ENCODE measurements at places on chromosomes 13 and 19. TPM values are rescaled to one million over a fixed set of nuclear protein-coding genes. Genes with fewer than 3 reads are reported as not detected.

DNA sequence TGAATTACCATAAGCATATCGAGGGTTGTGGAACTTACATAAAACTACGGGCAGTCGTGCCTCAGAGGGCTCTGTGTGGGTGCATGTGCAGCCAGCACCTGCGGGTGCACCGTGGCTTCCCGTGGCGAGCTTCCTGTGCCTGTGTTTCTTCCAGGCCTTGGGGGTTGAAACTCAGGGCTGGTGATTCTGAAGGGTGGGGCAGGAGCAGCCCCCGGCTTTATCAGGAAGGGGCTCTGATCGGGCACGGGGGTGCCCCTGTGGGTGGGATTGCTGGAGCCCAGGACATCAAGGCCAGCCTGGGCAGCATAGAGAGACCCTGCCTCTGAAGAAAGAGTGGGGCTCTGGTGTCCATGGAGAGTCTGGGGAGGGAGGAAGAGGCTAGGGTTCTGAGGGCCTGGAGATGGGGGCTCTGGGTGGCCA, 11.1 kb downstream of the ATP4B start:
- DNase-seq = no peak

- DNase-seq = no peak
These were observed 34.4 kb upstream of the ZNF562 start for GRCh38 chr19:9709305-9709704.

- no peak for DNase-seq
These were observed 38.3 kb downstream of the NDFIP2 start for GRCh38 chr13:79519255-79519654.

DNA sequence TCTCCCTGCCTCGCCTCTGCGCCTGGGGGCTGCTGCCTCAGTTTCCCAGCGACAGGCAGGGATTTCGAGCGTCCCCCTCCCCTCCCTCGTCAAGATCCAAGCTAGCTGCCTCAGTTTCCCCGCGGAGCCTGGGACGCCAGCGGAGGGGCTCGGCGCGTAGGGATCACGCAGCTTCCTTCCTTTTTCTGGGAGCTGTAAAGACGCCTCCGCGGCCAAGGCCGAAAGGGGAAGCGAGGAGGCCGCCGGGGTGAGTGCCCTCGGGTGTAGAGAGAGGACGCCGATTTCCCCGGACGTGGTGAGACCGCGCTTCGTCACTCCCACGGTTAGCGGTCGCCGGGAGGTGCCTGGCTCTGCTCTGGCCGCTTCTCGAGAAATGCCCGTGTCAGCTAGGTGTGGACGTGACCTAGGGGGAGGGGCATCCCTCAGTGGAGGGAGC, 722 bp upstream of the ICAM1 start:
- DNase-seq = peak; percentile 90

- no peak for DNase-seq
These were observed 14.9 kb upstream of the RNF113B start for GRCh38 chr13:98192008-98192407.

DNA sequence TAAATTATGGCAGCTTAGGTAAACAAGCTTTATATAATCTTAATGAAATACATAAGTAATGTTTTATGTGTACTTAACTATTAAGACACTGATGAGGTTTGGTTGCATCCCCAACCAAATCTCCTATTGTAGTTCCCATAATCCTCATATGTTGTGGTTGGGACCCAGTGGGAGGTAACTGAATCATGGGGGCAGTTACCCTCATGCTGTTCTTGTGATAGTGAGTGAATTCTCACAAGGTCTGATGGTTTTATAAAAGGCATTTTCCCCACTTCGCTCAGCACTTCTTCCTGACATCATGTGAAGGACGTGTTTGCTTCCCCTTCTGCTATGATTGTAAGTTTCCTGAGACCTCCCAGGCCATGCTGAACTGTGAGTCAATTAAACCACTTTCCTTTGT, 212.7 kb downstream of the DIAPH3 start:
- DNase-seq = no peak

- DNase-seq = no peak
These were observed 8.9 kb upstream of the ZNF560 start for GRCh38 chr19:9507285-9507684.

DNA sequence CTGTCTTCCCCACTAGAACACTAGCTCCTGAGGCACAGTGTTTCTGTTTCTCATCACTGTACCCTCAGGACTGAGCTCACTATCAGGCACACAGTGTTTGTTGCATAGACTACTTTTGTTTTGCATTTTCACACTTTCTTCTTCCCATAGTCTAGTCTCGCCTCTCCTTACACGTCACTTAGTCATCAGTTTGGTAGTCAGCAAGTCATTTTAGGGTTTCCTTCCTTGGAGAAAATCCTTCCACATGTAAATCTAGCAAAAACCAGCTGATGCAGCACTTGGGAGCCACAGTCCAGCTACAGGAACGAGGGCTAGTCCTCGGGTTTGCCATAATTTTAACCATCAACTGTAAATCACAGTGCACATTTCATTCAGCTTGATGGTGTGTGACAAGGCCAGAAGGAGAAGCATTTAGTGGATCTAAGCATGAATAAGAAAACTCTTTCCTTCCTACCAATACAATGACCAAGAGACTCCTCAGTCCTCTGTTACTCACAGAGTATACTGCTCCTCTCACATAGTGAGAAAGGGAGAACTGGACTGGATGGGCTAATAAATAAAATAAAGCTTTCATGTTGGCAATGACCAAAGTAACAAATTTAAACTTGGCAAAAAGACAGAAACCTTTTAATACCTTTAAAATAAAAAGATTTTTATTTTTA, 221.0 kb downstream of the KLF12 start:
- peak; percentile 43 for DNase-seq

GRCh38 chr19:41297628-41298347, 12.2 kb upstream of the CCDC97 start:
- DNase-seq = no peak

DNA sequence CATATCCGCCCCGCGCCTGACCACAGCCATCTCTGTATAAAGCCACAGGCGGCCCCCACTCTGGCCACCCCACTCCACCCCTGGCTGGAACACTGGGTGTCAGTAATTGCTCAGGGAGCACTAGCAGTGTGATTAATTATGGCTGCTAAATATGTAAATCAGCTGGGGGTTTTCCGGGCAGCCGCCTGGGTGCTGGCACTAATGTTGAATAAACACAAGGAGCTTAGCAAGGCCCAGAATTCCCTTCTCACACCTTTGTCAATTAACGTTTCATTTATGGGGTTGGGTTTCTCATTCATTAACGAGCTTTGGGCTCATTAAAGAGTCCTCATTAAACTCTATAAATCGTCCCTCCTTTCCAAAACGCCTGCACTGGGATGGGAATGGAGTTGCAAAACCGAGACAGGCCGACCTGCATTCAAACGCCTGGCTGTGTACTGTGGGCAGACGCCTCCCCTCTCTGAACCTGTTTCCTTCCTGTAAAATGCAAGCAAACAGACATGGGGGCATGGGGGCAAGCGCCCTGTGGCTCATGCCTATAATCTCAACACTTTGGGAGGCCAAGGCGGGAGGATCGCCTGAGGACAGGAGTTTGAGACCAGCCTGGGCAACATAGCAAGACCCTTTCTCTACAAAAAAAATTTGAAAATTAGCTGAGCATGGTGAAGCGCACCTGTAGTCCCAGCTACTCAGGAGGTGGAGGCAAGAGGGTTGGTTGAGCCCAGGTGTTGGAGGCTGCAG, 17.7 kb upstream of the OLFM2 start:
- no peak for DNase-seq

GRCh38 chr13:51959773-51960172, 51.5 kb downstream of the ATP7B start:
- DNase-seq = no peak

DNA sequence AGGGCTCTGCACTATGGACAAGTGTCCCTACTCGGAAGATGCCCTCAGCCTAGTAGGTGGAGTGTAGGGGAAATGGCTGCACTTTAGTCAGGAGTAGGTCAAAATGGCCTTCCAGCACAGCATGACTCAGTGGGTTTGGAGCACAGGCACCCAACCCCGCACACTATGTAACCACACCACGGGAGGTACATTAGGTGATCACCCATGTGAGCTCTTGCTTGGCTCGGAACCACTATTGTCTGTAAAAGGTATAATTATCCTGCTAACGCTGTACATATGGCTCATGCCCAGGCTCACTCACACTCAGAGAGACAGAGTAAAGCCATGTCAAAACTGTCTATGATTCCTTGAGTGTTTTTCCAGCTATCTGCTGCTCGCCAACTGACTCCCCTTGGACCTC, 156.9 kb upstream of the DACH1 start:
- no peak for DNase-seq

DNA sequence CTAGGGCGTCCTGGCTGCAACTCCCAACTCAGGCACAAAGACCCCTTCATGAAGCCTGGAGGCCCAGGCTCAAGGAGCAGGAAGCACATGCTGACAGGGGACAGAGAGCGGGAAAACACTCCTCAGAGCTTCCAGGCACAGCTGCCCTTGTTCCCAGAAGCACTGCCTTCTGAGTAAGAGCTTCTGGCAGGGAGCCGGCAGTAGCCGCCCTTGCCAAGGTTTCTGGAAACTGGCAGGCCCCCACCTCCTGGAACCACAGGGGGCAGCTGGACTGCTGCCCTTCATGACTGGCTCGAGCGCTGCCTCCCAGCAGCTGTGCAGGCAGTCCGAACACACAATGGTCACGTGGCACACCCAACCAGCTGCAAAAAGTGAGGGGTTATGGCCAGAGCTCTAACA, 33.6 kb upstream of the EPHX3 start:
- DNase-seq = peak; percentile 98

- no peak for DNase-seq
These were observed 10.9 kb downstream of the PRAM1 start for GRCh38 chr19:8491574-8491973.

DNA sequence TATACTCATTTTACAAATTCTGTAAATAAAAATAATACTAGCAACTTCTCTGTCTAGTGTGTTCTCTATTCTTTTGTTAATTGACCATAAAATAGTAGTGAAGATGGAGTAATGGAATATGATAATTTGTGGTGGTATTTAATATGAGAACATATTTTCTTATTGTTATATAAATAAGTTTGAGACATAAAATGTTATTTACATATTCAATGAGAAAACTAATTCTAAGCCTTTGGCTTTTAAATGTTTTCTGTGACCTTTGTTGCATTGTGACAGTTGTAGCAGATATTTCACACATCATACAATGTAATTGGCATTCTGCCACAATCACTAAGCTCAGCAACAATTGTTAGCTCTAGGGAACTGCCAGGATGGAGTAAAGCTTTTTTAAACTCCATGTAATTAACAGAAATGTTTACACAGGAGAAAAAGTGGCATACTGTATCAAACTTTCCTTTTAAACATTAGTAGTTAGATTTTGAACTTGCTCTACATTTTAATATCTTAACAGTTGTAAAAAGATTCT, 562.1 kb upstream of the PCDH9 start:
- no peak for DNase-seq

DNA sequence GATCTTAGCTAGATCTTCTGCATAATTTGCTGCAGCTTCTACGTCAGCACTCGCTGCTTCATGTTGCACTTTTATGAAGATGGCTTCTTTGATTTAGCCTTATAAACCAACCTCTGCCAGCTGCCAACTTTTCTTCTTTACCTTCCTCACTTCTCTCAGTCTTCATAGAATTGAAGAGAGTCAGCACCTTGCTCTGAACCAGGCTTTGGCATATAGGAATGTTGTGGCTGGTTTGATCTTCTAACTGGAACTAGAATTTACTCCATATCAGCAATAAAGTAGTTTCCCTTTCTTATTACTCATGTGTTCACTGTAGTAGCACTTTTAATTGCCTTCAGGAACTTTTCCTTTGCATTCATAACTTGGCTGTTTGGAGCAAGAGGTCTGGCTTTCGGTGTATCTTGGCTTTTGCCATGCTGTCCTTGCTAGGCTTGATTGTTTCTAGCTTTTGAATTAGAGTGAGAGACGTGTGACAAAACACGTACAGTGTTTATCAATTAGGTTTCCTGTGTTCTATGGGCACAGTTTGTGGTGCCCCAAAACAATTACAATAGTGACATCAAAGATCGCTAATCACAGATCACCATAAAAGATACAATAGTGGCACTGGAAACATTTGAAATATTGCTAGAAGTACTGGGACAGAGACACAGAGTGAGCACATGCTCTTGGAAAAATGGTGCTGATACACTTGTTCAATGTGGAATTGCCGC, 50.7 kb downstream of the NDFIP2 start:
- no peak for DNase-seq

GRCh38 chr19:15672580-15673175, at the start of gene CYP4F12:
TSS of gene CYP4F12 (plus strand) at chr19:15673087. CDS start at chr19:15673530, 443 bp downstream.
- peak; percentile 69 for DNase-seq

- no peak for DNase-seq
These were observed 4.8 kb downstream of the CIB3 start for GRCh38 chr19:16168465-16169081.

DNA sequence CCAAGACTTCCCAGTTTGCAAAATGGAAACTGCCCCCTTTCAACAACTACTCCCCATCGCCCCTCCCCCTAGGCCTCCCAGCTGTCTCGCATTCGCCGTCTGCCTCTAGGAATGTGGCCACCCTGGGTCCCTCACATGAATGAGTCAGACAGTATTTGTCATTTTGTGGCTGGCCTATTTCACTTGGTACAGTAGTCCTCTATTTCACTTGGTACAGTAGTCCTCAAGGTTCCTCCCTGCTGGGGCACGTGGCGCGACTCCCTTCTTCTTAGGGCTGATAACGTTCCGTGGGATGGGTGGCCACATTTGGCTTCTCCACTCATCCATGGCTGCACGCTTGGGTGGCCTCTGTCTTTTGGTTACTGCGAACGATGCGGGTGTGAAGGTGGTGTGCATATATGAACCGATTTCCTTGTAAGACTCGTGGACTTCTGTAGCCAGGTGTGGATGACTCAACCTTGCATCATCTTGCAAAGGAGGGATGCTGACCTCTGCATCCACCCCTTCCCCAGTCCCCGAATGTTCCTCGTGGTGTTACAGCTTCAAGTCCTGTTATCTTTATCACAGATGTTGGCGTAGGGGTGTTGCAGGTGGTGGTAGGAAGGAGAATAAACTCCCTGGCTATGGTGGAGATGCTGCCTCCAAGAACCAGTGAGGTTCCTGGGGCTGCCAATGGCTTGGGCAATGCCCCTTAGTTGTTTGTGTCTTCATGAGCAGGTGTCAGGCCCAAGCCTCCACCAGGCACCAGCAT, 112.1 kb upstream of the SOX1 start:
- no peak for DNase-seq

DNA sequence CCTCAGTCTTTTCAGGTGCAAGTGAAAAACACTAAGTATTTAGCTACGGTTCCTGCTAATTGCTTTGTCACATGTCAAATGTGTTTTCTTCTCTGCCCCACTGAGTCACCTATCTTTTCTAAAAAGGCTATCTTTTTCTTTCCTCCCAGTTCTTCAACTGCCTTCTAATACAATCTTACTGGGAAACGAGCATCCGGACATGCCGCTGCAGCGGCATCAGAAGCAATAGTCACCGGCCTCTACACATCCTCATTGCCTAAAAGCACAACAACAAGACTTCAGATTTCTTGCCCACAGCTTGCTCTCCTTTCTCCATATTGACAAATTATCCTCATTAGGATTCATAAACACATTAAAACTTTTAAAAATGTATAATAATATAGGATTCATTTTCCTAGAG, 1.2 kb downstream of the PCDH9 start:
- no peak for DNase-seq

Gene CD209
- not detected for total RNA-seq

Gene BRME1
- total RNA-seq = 1.6 TPM

Gene TMEM86B
- total RNA-seq = 0.60 TPM

Gene ZNF93
- total RNA-seq = 24.0 TPM

Gene METTL21C
- total RNA-seq = not detected

Gene FXYD1
- 0.98 TPM for total RNA-seq

Gene FBXL12
- total RNA-seq = 20.9 TPM

Gene ZNF575
- total RNA-seq = 0.20 TPM

Gene KIR2DL1
- not detected for total RNA-seq

Gene RNF17
- not detected for total RNA-seq

Gene GALP
- total RNA-seq = not detected

Gene TARM1
- total RNA-seq = not detected

Gene FPR1
- 9.4 TPM for total RNA-seq

Gene SIGLEC10
- total RNA-seq = not detected
